Stimulated activated CD4-positive, alpha-beta T cell treated with anti-CD3 and anti-CD28 coated beads, Interleukin-2, amount 100 ng/mL, for 24 hours (primary cell): ENCODE measurements at places on chromosomes 16 and 17.

DNA sequence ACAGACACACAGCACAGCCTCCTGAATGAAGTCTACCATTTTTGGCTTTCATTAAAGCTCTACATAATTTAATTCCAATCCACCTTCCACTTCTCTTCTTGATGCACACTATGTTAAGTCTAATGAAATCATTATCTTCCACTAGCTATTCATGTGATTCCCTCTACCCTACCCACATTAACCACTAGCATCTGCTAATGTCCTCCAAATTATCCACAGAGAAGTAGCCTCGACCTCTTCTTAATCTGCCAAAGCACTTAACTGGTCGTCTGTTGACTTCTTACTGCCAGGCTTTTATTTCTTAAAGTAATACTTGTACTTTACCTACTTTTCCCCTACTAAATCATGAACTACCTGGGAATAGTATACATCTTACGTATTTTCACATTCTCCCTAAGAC is 91.8 kb downstream of the NCOR1 start:
- DNase-seq, result no peak

DNA sequence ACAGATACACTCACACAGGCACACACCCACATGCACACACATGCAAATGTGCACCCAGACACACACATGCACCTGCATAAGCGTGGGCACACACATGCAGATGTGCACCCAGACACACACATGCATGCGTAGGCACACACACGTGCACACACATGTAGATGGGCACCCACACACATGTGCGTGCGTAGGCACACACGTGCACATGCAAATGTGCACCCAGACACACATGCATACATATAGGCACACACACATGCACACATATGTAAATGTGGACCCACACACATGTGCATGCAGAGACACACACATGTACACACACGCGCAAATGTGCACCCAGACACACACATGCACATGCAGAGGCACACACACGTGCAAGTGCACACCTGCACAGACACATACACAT is 60.3 kb downstream of the MRM1 start:
- DNase-seq, result no peak

DNA sequence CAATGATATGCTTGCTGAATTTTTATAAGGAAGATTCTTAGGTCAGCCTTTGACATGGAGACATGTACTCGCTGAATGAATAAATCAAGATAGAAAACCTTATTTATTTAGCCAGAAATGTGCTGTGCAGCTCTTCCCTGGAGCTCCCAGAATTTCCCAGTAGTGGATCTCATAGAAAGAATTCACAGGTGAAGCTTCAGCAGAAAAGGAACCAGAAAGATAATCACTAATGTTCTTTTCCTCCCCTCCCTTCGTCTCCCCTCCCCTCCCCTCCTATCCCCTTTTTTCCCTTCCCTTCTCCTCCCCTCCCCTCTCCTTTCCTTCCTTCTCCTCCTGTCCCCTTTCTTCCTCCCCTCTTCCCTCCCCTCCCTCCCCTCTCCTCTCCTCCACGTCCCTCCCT is 158.2 kb downstream of the MAP2K6 start:
- DNase-seq, result no peak

DNA sequence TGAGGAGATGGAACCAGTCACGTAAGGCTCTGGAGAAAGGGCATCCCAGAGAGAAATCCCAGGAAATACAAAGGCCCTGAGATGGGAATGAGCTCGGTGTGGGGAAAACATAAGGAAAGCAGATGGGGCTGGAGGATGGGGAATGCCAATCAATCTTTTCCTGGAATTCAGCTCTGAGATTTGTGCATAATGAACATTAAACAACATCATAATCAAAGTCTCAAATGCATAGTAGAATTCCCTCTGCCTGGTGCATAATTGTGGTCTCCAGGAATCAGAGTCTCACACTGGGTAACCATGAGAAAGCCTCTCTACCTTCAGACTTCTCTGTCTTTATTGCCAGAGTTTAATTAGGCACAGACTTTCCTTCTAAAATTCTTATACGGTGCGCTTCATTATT is 30.8 kb downstream of the OTOA start:
- DNase-seq, result no peak

DNA sequence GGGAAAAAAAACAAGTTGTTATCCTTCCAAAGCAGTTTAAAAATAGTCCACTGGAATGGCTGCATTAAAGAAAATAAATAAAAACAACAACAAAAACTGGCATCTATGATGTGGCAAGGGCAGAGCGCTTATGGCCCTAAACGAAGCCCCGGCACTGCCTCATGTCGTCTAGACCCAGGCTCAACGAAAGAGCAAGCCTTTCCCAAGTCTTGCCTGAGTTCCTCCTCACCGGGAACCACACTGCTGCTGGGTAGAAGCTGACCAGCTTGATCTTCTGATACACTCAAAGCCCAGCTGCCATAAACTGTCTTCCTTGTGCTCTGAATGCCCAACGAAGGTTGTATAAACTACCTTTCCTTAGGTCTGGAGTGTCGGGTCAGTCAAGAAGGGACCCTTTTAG is 37.0 kb downstream of the NDEL1 start:
- no peak for DNase-seq

DNA sequence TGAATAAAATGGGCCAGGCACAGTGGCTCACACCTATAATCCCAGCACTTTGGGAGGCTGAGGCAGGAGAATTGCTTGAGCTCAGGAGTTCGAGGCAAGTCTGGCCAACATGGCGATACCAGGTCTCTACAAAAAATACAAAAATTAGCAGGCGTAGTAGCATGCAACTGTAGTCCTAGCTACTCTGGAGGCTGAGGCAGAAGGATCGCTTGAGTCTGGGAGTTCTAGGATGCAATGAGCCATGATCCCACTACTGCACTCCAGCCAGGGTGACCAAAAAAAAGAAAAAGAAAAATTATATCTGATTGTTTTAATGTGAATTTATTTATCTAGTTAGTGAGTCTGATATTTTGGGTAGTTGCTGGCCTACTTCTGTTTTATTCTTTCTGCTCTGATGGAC is 7.0 kb downstream of the IL34 start:
- no peak for DNase-seq

DNA sequence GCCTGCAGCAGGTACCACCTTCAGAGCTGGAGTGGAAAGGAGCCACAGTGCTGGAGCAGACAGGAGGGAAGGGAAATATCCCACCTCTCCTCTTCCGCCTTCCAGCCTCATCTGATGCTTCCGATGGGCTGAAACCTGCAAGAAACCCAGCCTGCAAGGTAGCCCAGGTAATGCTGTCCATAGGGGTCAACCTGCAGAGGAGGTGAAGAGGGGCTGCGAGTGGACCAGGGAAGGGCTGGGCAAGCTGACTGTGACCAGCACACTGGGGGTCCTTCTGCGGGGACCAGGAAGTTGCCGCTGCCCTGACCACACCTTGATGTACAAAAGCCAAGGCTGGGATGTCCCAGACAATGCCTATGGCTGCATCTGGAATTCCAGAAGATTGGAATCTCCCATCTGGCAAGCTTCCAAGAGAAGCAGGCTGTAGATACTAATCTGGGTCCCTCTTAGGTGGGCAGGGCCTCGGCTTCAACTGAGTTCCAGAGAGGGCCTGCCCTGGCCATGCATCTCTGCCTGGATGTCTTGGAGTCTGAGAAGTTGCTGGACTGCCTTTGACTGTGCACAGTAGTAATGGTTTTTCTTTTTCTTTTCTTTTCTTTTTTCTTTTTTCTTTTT is 5.8 kb downstream of the FOXL1 start:
- no peak for DNase-seq

DNA sequence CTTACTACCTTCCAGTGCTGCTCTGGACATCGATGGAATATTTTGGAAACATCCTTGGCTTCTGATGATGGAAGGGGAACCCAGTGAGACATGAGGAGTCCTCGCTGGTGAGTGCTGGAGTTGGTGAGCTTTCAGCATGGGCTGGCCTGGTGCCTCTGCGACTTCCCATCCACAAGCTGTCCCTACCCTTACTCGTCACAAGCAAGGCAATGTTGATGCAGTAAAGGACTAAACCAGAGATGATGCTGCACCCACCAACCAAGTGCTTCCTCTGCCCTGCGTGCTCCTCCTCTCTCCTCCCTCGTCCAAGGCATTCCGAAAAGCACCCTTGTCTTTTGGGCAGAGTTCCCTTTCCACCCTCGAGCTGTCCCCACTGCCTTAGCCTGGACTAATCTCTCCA is 154.7 kb downstream of the GRIN2A start:
- no peak for DNase-seq

DNA sequence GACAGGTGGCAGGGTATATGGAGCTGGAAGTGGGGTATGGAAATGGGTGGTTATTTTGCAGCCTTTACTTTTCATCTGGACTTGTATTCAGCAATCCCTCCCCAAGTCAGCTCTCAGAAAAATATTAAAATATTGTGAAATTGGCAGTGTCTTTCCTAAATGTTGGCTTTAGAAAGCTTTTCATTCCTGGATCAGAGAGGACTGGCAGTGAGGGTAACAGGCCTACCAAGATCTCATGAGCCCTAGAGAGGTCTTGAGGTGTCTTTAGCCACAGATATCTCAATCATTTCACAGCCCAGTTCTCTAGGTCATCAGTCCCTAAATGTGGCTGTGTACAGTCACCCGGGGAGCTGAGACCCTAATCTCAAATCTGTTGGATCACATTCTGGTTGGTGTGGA is 22.5 kb downstream of the SLC7A6OS start:
- DNase-seq, result no peak

DNA sequence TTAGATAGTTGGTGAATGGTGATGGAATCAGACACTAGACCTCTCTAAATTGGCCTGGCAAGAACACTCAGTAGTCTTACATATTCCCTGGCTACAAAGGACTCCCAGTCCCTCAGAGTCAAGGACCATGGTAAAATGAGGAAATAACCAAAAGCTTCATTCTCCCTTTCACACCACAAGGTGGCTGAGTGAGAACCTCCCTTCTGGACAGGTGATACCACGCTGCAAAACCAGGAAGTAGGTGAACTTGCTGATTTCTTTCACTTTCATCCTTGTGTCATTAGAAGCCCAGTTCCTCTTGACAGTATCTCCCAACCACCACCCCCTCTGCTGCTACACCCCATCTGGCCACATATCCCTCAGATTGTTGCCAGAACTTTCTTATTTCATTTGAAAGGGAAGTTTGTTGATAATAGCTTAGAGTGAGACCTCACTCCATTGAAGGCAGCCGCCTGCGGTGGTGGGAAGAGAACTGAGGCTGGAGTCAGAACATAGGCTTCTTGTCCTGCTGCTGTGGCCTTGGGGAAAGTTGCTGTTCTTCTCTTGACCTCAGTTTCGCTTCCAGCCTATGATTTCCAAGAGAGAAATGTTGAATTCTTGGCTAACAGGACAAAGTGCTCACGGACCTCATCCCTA is 290.6 kb upstream of the CCL2 start:
- no peak for DNase-seq

DNA sequence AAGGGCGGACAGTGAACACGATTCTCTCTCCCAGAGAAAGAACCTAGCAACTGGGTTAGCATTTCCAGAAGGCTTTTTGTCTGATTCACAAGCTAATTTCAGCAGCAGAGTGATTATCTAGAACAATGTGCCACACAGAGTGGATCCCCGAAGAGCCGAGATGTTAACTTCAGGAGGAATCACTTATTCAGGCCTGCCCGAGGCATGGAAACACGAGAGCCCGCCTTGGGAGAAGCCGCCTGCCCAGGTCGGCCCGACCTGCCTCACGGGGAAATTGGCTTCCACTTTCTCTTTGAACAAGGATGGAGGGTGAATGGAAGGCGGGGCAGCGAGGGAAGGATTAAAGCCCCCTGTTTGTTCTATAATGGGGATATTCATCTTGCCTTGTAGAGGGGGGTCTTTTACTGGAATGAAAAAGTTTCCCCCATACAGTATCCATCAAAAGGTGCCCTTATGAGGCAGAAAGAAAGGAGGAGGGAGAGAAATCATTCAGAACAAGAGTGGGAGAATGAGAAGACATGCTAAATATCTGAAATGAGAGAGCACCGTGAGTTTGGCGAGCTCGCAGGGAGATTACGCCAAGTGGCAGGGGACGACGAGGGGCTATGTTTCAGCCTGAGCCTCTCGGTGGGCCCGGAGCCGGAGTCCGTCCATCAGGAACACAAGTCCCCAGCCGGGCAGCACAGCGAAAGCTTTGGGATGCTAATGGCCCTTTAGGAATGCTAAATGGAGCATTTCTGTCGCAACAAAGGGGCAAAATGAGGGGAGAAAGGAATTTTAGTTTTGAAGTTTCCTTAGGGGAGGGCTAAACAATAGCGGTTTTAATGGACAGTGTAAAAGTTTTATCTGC is 33.0 kb downstream of the NTN1 start:
- no peak for DNase-seq

- DNase-seq, result no peak
Measured at GRCh38 chr16:81450783-81451491, 6.3 kb downstream of the CMIP start.

DNA sequence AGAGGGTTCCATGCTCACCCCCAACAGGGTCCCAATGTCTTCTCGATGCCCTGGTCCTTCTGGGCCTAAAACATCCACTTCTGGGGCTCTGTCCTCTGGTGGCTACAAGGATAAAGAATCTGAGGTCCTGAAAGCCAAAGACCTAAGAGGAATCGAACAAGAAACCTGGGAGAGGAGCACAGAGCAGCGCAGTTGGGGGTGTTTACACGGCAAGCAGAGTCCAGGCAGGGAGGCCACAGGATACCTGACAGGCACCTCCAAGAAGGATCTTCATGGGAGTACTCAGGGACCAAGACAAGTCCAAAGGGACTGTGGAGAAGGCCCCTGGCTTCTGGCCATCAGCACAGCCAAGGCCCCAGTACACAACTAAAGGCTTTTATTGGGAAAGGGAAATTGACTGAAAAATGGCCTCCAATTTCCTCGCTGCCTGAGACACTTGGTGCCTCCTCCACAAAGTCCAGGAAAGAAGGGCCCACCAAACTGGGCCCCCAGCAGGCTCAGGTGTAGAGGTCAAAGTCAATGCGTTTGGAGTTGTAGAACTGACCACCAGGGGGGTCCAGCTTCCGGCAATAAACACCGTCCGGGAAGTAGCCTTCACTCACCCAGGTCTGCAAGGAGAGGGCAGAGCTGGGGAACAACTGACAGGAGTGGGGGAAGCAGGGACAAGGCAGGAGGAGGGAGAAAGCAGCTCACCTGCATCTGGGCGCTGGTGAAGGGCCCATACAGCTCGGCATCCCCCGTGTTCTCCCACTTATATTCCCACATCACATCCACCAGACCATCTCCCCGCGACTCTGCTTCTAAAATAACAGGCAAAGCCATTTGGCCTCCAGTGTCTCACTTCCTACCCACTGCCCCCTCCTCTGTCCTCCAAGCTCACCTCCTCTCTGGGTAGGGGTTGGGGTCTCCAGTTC is 2.4 kb downstream of the CD2BP2 start:
- DNase-seq, result no peak

- DNase-seq, result no peak
Measured at GRCh38 chr17:39069114-39069756, 82.2 kb downstream of the PLXDC1 start.

DNA sequence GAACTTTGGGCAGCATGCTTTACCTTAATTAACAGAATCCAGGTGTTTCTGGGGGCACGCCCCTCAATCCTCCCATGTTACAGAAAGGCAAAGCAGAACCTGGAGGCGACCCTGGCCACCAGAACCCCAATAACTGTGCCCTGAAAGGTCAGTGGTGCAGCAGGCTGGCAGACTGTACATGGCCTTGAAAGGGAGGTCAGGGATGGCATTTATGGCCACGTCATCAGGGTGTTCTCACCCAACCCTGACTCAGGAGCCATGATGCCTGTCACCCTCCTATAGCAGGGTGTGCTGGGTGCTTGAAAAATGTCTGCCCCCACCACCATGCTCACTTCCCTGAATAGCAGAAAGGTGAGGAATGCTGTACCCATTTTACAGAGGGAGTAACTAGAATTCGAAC is 177.7 kb downstream of the TMEM132E start:
- no peak for DNase-seq

GRCh38 chr16:25996052-25996451 is 304.3 kb downstream of the HS3ST4 start:
- DNase-seq, result no peak
